ENCODE measurements at places on chromosomes 6 and 20.

GRCh38 chr6:14023855-14024254 is 93.7 kb upstream of the CD83 start:
- no peak for DNase-seq

DNA sequence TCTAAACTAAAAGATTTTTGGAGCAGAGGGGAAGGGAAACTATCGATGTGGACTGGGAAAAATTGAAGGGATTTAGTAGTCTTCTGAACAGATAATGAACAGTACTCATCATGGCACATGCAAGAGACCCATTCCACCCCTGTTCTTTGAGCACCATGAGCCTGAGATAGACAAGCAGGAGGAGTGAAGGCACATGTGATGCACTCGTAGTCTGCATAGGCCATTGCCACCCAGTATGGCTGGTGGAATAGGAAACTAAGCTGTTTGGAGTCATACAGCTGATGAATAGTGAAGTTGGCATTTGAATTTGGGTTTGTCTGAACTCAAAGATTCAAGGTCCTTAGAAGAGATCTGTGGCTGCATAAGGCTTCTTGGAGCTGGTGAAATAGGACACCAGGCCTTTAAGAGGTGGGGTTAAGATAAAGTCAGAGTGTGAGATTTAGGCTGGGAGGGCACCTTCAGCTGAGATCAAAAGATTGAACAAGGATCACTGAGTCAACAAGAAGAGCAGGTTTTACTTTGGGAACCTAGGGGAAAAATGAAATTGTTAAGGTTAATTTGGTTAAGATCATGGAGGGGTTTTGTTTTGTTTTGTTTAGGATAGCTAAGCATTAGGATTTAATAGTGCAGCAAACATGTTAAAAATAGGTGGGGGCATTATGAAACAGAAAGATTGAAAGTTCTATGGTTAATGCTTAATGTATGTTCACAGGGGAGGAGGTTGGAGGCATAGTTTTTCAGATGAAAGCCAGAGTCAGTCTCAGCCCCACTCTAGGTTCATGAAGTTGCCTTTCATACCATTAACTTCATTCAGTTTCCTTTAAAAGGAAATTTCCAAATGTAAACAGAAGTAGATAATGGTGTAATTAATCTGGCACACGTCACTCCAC is 148.8 kb downstream of the ARID1B start:
- DNase-seq: no peak

- DNase-seq: no peak
Measured at GRCh38 chr6:41651246-41651961, 13.1 kb downstream of the MDFI start.

DNA sequence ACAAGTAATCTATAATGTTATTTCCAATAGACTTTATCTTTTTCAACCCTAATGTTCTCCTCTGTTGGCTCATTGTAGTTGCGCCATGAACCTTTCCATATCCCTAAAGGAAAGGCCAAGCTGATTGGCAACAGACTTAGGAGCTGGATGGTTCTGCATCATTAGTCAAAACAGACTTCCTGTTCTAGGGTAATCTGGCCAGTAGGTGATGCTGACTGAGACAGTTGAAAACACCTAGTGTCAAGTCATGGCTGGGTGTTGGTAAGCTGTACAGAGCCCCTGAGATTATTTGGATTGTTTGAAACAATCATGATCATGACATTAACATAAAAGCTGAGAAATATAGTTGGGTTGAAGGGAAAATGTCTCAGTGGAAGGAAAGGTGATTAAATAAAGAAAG is 231.4 kb downstream of the PHACTR1 start:
- DNase-seq: no peak

DNA sequence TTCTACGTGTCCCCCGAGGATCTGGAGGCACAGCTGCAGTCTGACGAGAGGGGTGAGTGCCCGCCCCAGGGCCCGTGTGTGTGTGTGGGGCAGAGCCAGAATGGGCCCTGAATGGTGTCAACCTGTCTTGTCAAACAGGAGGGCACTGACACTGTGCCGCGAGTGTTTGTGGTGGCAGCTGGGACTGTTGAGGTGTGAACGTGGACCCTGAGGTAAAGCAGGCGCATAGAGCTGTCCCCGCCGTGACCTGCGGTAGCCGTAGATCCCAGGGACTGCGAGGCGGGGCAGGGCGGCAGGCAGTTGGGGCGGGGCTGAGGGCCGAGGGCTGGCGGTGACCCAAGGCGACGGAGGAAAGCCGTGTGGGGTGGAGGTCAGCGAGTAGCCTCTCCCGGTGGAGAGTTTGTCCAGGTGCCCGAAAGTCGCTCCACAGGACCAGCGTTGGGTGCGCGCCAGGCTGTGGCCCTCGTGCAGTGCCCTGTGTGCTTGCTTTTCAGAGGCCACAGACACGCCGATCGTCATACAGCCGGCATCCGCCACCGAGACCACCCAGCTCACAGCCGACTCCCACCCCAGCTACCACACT is 25.2 kb downstream of the UCKL1 start:
- no peak for DNase-seq
